HCT116 (cell line): ENCODE measurements at places on chromosomes 16 and 17. TPM values are rescaled to one million over a fixed set of nuclear protein-coding genes. Genes with fewer than 3 reads are reported as not detected.
A peak's percentile ranks its signal among the peaks of the same experiment; 100 is the strongest.

GRCh38 chr17:81346908-81347349 lies 48.3 kb upstream of the BAHCC1 start:
- H3K4me1 ChIP-seq = peaks cover 38% of the 10 kb centered on the region
- no peaks in the 10 kb centered on the region for H3K27me3 ChIP-seq
- peak overlapping the region; percentile 67; the same call in 1 of the 2 replicates for H3K27ac ChIP-seq
- DNase-seq = no peak

GRCh38 chr17:67027031-67027628 lies 17.2 kb upstream of the CACNG1 start:
- no peak for DNase-seq
- H3K4me1 ChIP-seq = no peaks in the 10 kb centered on the region
- no peak overlapping the region for H3K4me3 ChIP-seq

- H3K4me3 ChIP-seq = no peak overlapping the region
- no peaks in the 10 kb centered on the region for H3K27me3 ChIP-seq
- H3K36me3 ChIP-seq = no peaks in the 10 kb centered on the region
- H3K27ac ChIP-seq = no peak overlapping the region
- no peak for DNase-seq
These were observed 233.8 kb downstream of the SNX29 start for GRCh38 chr16:12210258-12210880.

DNA sequence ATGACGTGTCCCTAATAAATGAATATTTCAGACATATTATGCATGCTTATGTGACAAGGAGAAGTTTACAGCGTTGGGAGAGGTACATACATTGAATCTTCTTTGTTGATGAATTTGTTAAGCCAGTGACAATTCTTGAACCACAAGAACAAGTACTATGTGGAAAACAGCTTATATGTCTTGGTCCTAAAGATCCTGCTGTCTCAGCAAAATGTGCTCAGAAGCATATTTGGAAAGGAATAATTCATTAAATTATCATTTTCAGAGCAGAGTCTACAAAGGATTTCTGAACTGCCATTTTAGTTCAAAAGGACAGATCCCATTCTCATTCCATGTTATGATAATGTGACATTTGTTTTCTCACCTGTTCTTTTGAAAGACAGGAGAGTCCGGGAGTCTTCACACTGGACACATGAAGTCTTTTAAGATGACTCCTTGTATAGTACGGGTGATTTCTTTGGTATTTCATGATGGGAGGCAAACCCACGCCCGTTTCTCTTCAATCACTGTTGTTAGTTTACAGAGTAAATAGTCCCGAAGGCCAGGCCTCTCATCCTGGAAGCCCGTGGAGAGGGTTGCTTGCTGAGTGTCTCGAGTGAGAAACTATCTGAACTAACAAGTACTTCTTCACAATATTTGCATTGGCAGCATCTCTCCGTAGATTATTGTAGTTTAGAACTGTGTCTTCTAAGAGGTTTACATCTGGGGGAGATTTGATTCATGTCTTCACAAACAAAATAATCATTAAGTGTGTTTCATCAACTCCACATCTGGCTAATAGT lies 26.7 kb downstream of the VPS35L start:
- H3K27ac ChIP-seq = no peak overlapping the region
- no peaks in the 10 kb centered on the region for H3K4me1 ChIP-seq
- no peaks in the 10 kb centered on the region for H3K27me3 ChIP-seq
- no peaks in the 10 kb centered on the region for H3K36me3 ChIP-seq
- DNase-seq = no peak

The CFAP97D1 gene
- 0.15 TPM for total RNA-seq

The CLEC10A gene
- total RNA-seq = not detected

- peaks cover 71% of the 10 kb centered on the region for H3K4me1 ChIP-seq
- H3K4me3 ChIP-seq = peak overlapping the region; percentile 99
- H3K36me3 ChIP-seq = no peaks in the 10 kb centered on the region; the same call in 1 of the 2 replicates
- peak overlapping the region; percentile 99 for H3K27ac ChIP-seq
- H3K27me3 ChIP-seq = no peaks in the 10 kb centered on the region
These were observed 2.6 kb downstream of the MAP2K3 start for GRCh38 chr17:21286909-21287702.

The CCDC144A gene
- total RNA-seq = 0.20 TPM
